ENCODE measurements at places on chromosomes 11 and 22.

GRCh38 chr11:102780491-102780918, at the start of gene MMP10:
TSS of gene MMP10 (minus strand) at chr11:102780628. CDS start at chr11:102780591, 37 bp downstream.
- no peak for DNase-seq

GRCh38 chr22:49015993-49016908, 811.4 kb downstream of the BRD1 start:
- DNase-seq, result no peak

DNA sequence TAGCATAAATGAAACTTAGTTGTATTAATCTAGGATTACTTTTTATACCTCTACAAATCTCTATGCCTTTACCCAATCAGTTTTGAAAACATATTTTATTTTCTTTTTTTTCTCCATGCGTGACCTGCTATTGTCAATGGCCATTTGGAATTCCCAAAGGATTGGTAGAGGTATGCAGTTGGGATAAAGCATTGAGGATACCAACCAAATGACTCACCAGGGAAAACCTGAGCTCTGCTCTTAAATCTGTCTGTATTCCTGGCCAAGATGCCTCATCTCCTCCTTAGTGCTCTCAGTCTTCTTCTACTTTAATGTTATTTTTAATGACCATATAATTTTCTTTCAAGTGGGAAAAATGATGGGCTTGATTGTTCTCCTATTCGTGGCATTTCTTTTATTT, 61.9 kb downstream of the EHF start:
- DNase-seq, result no peak

- no peak for DNase-seq
These were observed 54.0 kb downstream of the ZNRF3 start for GRCh38 chr22:28937206-28938025.

DNA sequence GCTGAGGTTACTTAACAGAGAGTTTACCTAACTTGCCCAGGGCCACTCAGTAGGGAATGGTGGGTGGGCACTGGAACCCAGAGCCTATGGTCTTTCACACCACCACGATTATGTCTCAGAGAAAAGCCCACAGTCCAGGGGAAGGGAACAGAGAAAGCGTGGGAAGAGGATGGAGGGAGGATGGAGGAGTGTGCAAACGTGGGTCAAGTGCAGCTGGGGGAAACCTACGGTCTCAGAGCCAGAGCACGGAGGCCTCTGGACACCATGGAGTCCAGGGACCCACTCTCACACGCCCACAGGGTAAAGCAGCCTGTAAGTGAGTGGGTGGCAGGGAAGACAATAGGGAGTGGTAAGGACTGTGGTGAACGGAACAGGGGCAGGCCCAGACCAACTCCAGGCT, 47.3 kb upstream of the SLC35C1 start:
- DNase-seq, result no peak

DNA sequence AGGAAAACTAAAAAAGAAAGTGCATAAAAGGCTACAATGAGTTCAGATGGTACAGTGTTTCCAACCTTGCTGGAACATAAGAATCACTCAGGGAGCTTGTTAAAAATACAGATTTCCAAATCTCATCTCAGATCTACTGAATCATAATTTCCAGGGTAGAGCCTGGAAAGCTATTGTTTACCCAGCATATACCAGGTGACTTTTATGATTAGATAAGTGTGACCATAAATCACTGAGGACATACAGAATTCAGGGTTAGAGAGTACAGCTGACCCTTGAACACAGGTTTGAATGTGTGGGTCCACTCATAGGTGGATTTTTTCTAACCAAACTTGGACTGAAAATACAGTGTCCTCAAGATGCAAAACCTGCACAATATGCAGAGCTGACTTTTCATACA, 11.9 kb downstream of the SAAL1 start:
- DNase-seq, result no peak

DNA sequence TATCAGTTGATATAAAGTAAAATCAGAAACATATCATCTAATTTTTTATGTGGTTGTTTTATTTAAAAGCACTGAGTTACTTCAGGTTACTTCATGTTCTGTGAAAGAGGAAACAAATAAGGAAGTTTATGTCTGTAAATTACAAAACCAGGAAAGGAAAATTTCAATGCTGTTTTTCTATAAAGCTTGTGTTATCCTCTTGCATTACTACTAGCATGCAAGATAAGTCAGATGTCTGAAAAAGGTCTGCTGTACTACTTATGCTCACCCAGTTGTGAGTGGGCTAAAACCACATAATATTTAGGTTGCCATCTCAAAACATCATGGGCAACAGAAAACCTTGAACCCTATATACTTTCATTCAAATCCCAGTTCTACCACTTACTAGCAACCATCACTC, 121.5 kb downstream of the ATG16L2 start:
- DNase-seq, result no peak

- no peak for DNase-seq
These were observed 4.9 kb downstream of the NDUFC2 start for GRCh38 chr11:78074756-78075155.

GRCh38 chr22:44179989-44180705, 578 bp upstream of the PARVG start:
- DNase-seq, result no peak

- peak; percentile 41 for DNase-seq
These were observed at the start of gene MPZL2 for GRCh38 chr11:118263695-118264568. TSS of gene MPZL2 (minus strand) at chr11:118264297. CDS start at chr11:118264153, 144 bp downstream.

DNA sequence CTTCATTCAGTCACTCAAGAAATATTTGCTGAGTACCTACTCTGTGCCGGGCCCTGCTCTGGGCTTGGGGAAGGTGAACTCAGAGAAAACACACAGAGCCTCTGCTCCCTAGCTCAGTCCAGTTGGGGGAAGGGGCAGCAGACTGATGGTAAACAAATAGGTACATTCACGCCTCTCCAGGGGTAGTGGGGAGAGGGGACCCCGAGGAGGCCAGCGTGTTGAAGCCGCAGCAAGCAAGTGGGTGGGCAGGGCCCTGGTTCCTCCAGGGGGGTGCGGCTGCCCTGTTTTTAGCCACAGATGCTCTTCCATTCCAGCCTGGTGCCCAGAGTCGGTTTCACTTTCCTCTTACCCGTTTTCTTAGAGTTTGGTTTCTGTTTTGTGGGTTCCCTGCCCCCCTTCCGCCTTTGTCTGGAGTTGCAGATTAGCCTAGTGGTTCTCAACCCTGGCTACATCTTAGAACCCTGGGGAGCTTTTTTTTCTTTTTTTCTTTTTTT, 8.7 kb downstream of the DRAP1 start:
- no peak for DNase-seq

DNA sequence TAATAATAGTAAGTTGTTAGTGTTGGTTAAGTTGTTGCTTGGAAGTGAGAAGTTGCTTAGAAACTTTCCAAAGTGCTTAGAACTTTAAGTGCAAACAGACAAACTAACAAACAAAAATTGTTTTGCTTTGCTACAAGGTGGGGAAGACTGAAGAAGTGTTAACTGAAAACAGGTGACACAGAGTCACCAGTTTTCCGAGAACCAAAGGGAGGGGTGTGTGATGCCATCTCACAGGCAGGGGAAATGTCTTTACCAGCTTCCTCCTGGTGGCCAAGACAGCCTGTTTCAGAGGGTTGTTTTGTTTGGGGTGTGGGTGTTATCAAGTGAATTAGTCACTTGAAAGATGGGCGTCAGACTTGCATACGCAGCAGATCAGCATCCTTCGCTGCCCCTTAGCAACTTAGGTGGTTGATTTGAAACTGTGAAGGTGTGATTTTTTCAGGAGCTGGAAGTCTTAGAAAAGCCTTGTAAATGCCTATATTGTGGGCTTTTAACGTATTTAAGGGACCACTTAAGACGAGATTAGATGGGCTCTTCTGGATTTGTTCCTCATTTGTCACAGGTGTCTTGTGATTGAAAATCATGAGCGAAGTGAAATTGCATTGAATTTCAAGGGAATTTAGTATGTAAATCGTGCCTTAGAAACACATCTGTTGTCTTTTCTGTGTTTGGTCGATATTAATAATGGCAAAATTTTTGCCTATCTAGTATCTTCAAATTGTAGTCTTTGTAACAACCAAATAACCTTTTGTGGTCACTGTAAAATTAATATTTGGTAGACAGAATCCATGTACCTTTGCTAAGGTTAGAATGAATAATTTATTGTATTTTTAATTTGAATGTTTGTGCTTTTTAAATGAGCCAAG, 2.7 kb downstream of the NEAT1 start:
- DNase-seq, result no peak

DNA sequence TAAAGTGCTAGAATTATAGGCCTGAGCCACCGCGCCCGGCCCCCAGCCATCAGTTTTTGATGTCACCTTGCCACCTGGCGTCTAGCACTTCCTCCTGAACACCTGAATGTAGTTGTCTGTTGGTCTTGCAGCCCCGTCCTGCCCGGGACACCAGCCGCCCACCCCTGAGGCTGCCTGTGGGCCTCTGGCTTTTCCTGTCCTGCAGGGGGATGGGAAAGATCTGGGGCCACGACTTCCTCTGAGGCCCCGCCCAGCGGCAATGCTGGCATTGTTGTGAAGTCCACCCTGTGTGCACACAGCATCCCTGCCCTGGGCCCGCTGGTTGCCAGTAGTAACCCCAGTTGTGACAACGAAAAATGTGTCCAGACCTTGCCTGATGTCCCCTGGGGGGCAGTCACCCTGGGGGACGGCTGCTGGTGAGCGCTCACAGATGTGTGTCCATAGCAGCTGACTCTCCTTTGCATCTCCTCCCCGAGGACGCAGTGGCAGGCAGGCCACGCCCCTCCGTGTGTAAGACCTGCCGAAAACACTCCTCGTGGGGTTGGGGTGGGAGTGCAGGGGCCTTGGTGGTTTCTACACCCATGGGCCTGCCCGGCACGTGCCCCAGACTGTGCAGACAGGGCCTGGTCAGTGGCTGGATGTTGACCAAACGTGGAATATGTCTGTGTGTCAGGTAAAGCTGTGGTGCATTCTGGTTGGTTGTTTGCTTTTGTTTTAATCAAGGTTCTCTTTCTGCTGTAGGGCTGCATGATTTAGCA, 6.8 kb downstream of the SELENOO start:
- no peak for DNase-seq

DNA sequence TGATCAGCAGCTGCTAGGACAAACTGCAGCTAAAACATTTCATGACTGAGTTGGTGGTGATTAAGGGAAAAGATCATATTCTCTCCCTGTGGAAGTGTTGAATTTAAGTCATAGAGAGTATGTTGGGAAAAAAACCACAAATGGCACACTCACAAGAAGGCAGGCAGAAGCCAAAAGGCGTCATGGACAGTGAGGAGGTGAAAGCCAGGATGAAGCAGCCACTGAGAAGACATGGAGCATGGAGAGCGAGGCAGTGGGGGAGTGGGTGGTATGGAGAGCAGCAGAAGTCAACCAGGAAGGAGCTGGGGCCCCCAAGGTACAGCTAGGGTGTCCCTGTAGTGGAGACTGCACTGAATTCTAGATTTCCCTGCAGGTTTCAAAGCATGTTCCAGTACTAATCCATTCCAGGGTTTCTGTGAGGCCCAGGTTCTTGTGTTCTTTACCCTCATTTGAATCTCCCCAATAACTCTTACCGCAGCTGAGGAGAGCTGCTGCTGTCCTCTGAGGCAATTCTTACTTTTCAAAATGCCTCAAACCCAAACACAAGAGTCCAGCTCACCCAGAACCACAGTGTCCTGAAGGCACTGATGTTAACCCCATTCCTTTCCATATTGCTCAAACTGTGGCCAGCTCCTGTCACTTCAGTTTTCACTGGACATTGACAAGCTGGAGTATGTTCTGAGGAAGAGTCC, 191.8 kb upstream of the E2F8 start:
- no peak for DNase-seq

DNA sequence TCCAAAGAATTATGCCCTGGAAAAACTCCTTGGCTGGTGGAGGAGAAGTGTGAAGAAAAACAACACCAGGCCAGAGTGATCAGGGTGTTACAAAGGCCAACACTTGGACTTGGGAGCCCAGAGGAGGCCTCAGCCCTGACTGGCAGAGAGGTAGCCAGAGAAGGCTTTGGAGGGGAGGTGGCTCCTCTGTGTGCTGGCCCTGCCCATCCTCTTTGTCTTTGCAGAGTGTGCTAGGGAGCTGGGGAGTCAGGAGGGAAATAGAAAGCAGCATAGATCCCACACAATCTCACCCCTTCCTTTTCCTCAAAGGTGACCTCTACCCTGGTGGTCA, 12.0 kb upstream of the P2RY6 start:
- DNase-seq, result no peak

Data from left ventricle myocardium superior (tissue), 1 donor.